Liver (tissue), 10 donors: ENCODE measurements at places on chromosomes 13 and 19. TPM values are rescaled to one million over a fixed set of nuclear protein-coding genes. Genes with fewer than 3 reads are reported as not detected.
A peak's percentile ranks its signal among the peaks of the same experiment; 100 is the strongest.

The NUDT19 gene
- total RNA-seq, result 8.5 TPM

The SCEL gene
- total RNA-seq, result not detected

The C19orf73 gene
- total RNA-seq, result 0.56 TPM

The RFPL4AL1 gene
- total RNA-seq, result 0.33 TPM

The SLC5A5 gene
- 0.09 TPM for total RNA-seq

The DENND1C gene
- total RNA-seq, result 1.4 TPM

The CDX2 gene
- not detected for total RNA-seq

The FARSA gene
- total RNA-seq, result 34.0 TPM

The ZNF492 gene
- total RNA-seq, result 2.4 TPM

The C2CD4C gene
- total RNA-seq, result 0.42 TPM

The ZNF211 gene
- 4.4 TPM for total RNA-seq

The C5AR2 gene
- 1.8 TPM for total RNA-seq

The HPN gene
- 239 TPM for total RNA-seq

The ELSPBP1 gene
- not detected for total RNA-seq

The ZNF497 gene
- total RNA-seq, result 1.1 TPM

The SOX21 gene
- total RNA-seq, result not detected

The ZSCAN4 gene
- total RNA-seq, result not detected

DNA sequence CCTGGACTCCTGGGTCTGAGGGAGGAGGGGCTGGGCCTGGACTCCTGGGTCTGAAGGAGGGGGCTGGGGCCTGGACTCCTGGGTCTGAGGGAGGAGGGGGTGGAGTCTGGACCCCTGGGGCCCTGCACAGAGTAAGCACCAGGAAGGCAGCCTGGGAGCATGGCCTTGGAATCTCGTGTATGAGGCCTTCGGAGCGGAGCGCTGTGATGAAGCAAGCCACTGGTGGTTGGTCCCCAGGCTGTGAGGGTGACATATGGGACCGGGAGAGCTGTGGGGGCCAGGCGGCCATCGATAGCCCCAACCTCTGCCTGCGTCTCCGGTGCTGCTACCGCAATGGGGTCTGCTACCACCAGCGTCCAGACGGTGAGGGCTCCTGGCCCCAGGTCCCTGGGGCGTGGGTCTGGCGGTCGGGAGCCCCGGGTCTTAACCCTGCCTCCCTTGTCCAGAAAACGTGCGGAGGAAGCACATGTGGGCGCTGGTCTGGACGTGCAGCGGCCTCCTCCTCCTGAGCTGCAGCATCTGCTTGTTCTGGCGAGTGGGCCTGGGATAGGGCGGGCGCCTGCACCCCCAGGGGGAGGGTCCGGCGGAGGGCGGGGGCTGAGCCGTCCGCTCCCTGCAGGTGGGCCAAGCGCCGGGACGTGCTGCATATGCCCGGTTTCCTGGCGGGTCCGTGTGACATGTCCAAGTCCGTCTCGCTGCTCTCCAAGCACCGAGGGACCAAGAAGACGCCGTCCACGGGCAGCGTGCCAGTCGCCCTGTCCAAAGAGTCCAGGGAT is 918 bp downstream of the TMEM190 start:
- no peaks in the 10 kb centered on the region for H3K27me3 ChIP-seq
- H3K27ac ChIP-seq, result no peak overlapping the region
- no peaks in the 10 kb centered on the region for H3K36me3 ChIP-seq
- DNase-seq, result no peak

GRCh38 chr19:31181535-31181934 is 167.7 kb downstream of the TSHZ3 start:
- no peak for DNase-seq
- H3K36me3 ChIP-seq, result no peaks in the 10 kb centered on the region
- H3K27me3 ChIP-seq, result peaks cover 6% of the 10 kb centered on the region
- no peak overlapping the region for H3K27ac ChIP-seq
- no peak overlapping the region for H3K4me3 ChIP-seq

GRCh38 chr13:36787181-36787580 is 31.8 kb upstream of the RFXAP start:
- no peak overlapping the region for H3K4me3 ChIP-seq
- no peak for DNase-seq

GRCh38 chr19:33522371-33522662 is 726 bp upstream of the PEPD start:
- H3K4me3 ChIP-seq, result peak overlapping the region; percentile 61
- H3K27me3 ChIP-seq, result no peaks in the 10 kb centered on the region
- no peak overlapping the region for H3K27ac ChIP-seq
- peaks cover 63% of the 10 kb centered on the region for H3K4me1 ChIP-seq
- no peak for DNase-seq

GRCh38 chr19:3359919-3360420 is 6.4 kb upstream of the NFIC start:
- H3K27me3 ChIP-seq, result no peaks in the 10 kb centered on the region
- no peak for DNase-seq
- H3K4me1 ChIP-seq, result peaks cover 4% of the 10 kb centered on the region
- no peaks in the 10 kb centered on the region for H3K36me3 ChIP-seq
- peak overlapping the region; percentile 97 for H3K4me3 ChIP-seq

- DNase-seq, result no peak
- H3K36me3 ChIP-seq, result no peaks in the 10 kb centered on the region
- H3K4me1 ChIP-seq, result peaks cover 27% of the 10 kb centered on the region
- peak overlapping the region; percentile 98 for H3K4me3 ChIP-seq
Measured at GRCh38 chr13:48094404-48094780, 512 bp downstream of the MED4 start.

- H3K36me3 ChIP-seq, result no peaks in the 10 kb centered on the region
- H3K4me3 ChIP-seq, result no peak overlapping the region
- no peaks in the 10 kb centered on the region for H3K27me3 ChIP-seq
- DNase-seq, result no peak
- H3K4me1 ChIP-seq, result no peaks in the 10 kb centered on the region
- H3K27ac ChIP-seq, result no peak overlapping the region
Measured at GRCh38 chr19:34155686-34156085, 16.6 kb upstream of the LSM14A start.

DNA sequence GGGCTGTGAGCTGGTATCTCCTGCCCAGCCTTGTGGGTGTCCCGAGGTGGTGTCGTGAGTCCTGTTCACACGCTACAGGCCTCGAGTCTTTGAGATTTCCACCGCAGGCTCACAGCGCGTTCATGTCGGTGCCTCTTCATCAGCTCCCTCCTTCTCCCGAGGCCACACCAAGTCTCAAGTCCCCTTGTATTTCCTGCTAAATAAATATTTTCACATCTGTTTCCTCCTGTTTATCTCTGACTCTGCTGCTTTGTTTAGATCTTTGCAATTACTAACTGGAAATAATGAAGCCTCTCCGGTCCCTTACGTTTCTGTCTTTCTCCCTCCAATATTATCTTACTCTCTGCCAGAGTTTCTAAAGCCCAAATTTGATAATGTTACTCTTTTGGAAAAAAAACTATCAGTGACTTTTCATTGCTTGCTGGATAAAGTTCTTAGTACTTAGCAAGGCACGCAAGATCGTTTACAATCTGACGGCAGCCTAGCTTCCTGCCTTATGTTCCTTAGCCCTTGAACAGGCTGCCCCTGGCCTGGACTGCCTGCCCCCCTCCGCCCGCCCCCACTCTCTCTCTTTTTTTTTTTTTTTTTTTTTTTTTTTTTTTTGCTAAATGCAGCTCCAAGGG is 130.5 kb upstream of the RNF113B start:
- H3K4me1 ChIP-seq, result peaks cover 22% of the 10 kb centered on the region
- peak overlapping the region; percentile 47 for H3K27ac ChIP-seq
- no peak overlapping the region for H3K4me3 ChIP-seq
- H3K36me3 ChIP-seq, result no peaks in the 10 kb centered on the region
- no peak for DNase-seq

- H3K4me3 ChIP-seq, result no peak overlapping the region
- H3K27ac ChIP-seq, result no peak overlapping the region
- no peaks in the 10 kb centered on the region for H3K27me3 ChIP-seq
- DNase-seq, result peak; percentile 91
- no peaks in the 10 kb centered on the region for H3K4me1 ChIP-seq
Measured at GRCh38 chr19:58581227-58582141, 8.3 kb upstream of the MZF1 start.

DNA sequence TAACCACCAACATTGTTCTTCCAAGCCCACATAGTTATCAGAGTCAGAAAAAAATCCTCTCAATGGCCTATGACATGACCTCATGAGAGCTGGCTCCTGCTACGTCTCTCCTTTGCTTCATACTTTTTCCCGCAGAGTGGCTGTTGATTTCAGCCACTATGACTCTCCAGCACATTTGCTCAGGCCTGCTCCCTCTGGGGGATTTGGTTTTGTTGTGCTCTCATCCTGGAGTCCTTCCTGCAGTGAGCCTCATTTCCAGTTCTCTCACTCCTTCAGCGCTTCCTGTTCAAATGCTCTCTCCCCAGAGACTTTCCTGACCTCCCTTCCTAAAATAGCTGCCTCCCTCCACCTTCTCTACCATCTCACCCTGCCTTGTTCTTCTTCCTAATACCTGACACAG is 72.0 kb upstream of the USP29 start:
- H3K4me3 ChIP-seq, result no peak overlapping the region
- no peaks in the 10 kb centered on the region for H3K27me3 ChIP-seq
- DNase-seq, result no peak
- no peaks in the 10 kb centered on the region for H3K36me3 ChIP-seq
- H3K4me1 ChIP-seq, result no peaks in the 10 kb centered on the region
- H3K27ac ChIP-seq, result no peak overlapping the region

- H3K4me1 ChIP-seq, result peaks cover 5% of the 10 kb centered on the region
- H3K27me3 ChIP-seq, result no peaks in the 10 kb centered on the region
- H3K27ac ChIP-seq, result peak overlapping the region; percentile 93
- no peak for DNase-seq
- peak overlapping the region; percentile 64 for H3K4me3 ChIP-seq
Measured at GRCh38 chr13:28718196-28718542, 601 bp downstream of the SLC46A3 start.

GRCh38 chr19:4206818-4207484 is 22.4 kb upstream of the EBI3 start:
- no peak overlapping the region for H3K4me3 ChIP-seq
- H3K27me3 ChIP-seq, result no peaks in the 10 kb centered on the region
- H3K36me3 ChIP-seq, result no peaks in the 10 kb centered on the region
- H3K4me1 ChIP-seq, result no peaks in the 10 kb centered on the region
- no peak overlapping the region for H3K27ac ChIP-seq

- H3K36me3 ChIP-seq, result no peaks in the 10 kb centered on the region
- DNase-seq, result no peak
- H3K4me1 ChIP-seq, result no peaks in the 10 kb centered on the region
- no peak overlapping the region for H3K27ac ChIP-seq
Measured at GRCh38 chr19:11699931-11700794, 38.6 kb downstream of the ZNF823 start.

DNA sequence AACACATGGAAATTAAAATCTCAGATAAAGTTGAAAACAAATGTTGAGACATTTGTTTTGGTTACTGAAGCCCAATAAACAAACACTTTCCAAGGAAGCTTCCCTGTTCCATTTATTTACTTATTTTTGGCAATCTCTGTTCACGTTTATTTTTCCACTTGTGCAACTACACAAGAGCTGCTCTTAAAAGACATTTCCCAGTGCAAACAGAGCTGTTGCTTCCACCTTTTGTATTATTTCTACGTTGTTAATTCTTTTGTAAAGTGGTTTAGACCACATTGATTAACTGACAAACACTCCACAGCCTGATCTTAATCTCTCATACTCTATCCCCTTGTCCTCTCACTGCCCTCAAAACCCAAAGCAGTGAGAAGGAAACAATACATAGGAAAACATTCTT is 757.6 kb downstream of the LIG4 start:
- no peaks in the 10 kb centered on the region for H3K4me1 ChIP-seq
- H3K4me3 ChIP-seq, result no peak overlapping the region
- DNase-seq, result no peak

GRCh38 chr19:2434267-2434666 is 6.9 kb upstream of the TIMM13 start:
- no peak for DNase-seq
- H3K36me3 ChIP-seq, result peaks cover 22% of the 10 kb centered on the region
- no peaks in the 10 kb centered on the region for H3K4me1 ChIP-seq
- no peaks in the 10 kb centered on the region for H3K27me3 ChIP-seq
- H3K4me3 ChIP-seq, result no peak overlapping the region
- no peak overlapping the region for H3K27ac ChIP-seq

GRCh38 chr19:50492303-50493052 is 15.8 kb upstream of the GARIN5A start:
- no peak for DNase-seq
- H3K27me3 ChIP-seq, result no peaks in the 10 kb centered on the region
- H3K4me1 ChIP-seq, result no peaks in the 10 kb centered on the region
- no peak overlapping the region for H3K27ac ChIP-seq
- no peak overlapping the region for H3K4me3 ChIP-seq

DNA sequence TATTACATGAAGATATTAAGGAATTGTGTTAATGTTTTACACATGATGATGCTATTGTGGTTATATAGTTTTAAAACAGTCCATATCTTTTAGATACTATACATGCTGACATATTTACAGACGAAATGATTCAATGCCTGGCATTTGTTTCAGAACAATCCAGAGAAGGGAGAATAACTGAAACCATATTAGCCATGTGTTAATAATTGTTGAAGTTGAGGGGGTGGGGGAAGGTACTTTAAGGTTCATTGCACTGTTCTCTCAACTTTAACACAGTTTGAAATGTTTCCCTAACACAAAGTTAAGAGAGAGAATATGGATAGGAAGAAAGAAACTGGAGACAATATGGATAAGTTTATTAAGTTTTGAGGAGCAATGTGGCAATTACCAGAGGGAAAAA is 5.8 kb downstream of the CRYL1 start:
- H3K27me3 ChIP-seq, result no peaks in the 10 kb centered on the region
- H3K4me1 ChIP-seq, result peaks cover 45% of the 10 kb centered on the region
- H3K36me3 ChIP-seq, result no peaks in the 10 kb centered on the region
- H3K4me3 ChIP-seq, result no peak overlapping the region
- peak overlapping the region; percentile 89 for H3K27ac ChIP-seq

- no peak overlapping the region for H3K4me3 ChIP-seq
- DNase-seq, result no peak
- H3K36me3 ChIP-seq, result no peaks in the 10 kb centered on the region
- no peak overlapping the region for H3K27ac ChIP-seq
Measured at GRCh38 chr19:36266375-36266961, 51.6 kb downstream of the ZNF146 start.

- H3K27me3 ChIP-seq, result no peaks in the 10 kb centered on the region
- no peak overlapping the region for H3K27ac ChIP-seq
- no peak overlapping the region for H3K4me3 ChIP-seq
- H3K4me1 ChIP-seq, result peaks cover 19% of the 10 kb centered on the region
Measured at GRCh38 chr13:40571338-40571963, 95.0 kb downstream of the FOXO1 start.
